HL-60 (cell line): ENCODE measurements at places on chromosomes 4 and X.

- no peak for DNase-seq
Measured at GRCh38 chrX:117568238-117568637, 548.4 kb downstream of the KLHL13 start.

- no peak for DNase-seq
Measured at GRCh38 chrX:134715930-134716619, 57.8 kb upstream of the PLAC1 start.

DNA sequence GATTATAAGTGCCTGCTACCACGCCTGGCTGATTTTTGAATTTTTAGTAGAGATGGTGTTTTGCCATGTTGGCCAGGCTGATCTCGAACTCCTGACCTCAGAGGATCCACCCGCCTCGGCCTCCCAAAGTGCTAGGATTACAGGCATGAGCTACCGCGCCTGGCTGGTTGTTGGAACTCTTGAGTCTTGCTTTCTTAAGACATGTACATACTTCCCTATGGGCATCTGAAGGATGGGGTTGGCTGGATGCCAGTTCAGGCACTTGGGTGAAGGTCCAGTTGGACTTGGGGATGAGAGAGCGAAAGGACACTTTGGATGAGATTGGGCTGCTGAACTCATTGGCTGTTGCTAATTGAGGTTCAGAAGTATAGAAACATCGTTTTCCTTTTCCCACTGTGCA lies 40.5 kb downstream of the ATG4A start:
- DNase-seq: no peak

DNA sequence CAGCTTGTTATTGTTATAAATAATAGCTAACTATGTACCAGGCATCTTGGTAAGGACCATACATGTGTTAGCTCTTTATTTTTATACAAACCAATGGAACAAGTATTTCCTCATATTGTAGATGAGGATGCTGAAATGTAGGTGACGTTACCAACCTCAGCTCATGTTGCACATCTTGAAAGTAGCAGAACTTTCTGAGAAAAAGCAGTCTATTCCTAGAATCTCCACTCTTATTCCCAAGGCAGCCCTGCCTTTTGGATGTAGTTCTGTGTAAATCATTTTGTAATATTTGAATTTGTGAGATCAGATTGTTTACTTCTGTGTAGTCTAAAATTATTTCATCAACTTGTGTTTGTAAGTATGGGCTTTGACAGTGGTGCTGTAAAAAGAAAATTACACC lies 5.3 kb downstream of the FHDC1 start:
- DNase-seq: no peak

DNA sequence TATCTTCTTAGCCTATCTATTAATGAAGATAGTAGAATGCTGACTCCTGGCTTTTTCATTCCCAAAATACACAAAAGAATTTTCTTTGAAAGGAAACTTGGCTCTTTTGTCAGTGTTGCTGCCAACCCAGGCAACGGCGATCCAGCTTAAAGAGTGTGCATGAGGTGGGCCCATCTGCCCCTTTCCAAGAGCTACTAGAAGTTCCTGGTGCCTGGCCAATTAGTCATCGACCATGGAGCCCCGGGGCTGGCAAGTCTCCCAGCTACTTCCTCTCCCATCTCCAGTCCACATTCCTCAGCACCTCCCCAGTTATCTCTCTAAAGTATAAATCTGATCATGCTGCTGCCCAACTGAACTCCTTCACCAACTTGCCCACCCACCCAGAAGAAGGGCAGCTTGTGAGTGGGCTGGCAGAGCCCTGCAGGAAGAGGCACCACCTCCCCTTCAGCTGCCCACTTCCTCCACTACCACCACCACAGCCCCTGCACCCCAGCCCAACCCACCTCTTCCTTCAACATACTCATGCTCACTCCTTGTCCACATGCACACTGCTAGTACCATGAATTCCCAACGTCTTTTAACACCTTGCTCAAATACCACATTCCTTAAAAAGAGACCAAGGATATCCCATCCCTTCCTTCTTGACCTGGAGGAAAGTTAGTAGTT lies 158.2 kb upstream of the MAP3K15 start:
- no peak for DNase-seq

- DNase-seq: no peak
Measured at GRCh38 chr4:105455998-105456397, 17.9 kb downstream of the PPA2 start.

- peak; percentile 40 for DNase-seq
Measured at GRCh38 chrX:155841232-155841631, 39.9 kb upstream of the VAMP7 start.

- DNase-seq: no peak
Measured at GRCh38 chr4:5137226-5137625, 85.9 kb downstream of the STK32B start.

DNA sequence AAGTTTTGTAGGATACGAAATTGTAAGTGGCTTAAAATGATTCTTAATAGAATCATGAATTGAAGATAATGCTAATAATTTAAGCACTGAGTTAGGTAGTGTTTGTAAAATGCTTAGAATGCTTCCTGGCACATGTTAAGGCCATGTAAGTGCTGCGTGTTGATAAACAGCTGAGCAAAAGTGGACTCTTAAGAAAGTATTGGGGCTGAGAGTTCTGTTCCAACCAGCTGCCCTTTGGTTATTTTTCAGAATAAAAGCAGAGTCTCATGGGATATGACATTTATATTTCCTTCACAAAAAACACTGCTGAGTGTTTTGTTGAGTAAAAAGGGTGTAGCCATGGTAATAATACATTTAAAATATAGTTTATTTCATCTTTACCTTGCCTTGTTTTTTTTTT lies 42.5 kb downstream of the HTT start:
- no peak for DNase-seq
